Muscle of leg (tissue), 16 donors: ENCODE measurements at places on chromosomes 11 and 22. TPM values are rescaled to one million over a fixed set of nuclear protein-coding genes. Genes with fewer than 3 reads are reported as not detected.

DNA sequence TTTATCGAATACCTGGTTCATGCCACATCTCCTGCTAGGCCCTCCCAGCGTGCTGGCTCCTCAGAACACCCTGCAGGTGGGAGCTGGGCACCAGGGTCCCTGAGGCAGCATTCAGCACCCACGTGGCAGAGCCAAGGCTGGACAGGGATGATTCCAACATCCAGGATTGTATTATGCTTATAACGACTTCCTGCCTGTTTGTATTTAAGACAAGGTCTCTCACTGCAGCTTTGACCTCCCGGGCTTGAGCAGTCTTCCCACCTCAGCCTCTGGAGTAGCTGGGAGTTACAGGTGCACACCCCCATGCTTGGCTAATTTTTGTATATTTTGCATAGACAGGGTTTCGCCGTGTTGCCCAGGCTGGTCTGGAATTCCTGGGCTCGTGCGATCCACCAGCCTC lies 64.7 kb upstream of the WNT7B start:
- H3K4me3 ChIP-seq, result no peak overlapping the region
- H3K27me3 ChIP-seq, result no peaks in the 10 kb centered on the region
- no peak for DNase-seq

- peaks cover 54% of the 10 kb centered on the region for H3K27me3 ChIP-seq
- H3K4me3 ChIP-seq, result no peak overlapping the region
- no peaks in the 10 kb centered on the region for H3K36me3 ChIP-seq
- H3K27ac ChIP-seq, result no peak overlapping the region
- H3K4me1 ChIP-seq, result peaks cover 34% of the 10 kb centered on the region
- peak; percentile 54 for DNase-seq
These were observed 4.6 kb downstream of the ADM start for GRCh38 chr11:10309163-10310093.

DNA sequence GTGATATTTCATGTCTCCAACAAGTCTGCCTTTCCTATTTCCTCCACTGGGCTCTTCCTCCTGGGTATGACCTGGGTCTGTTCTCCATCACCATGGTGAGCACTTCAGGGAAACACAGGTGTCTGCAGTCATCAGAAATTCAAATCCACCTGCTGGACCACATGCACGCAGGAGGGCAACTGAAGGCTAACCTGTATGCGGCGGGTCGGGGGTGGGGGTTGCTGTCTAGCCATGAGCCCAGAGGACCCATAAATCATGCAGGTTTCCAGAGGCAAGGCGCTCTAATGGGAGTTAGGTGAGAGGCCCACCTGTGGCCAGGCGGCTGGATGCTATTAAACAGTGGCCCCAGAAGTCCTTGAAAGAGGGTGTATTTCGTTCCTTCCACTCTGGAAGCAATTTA lies 11.1 kb upstream of the PAMR1 start:
- H3K27ac ChIP-seq, result no peak overlapping the region
- H3K4me1 ChIP-seq, result peaks cover 5% of the 10 kb centered on the region
- no peak overlapping the region for H3K4me3 ChIP-seq
- DNase-seq, result no peak
- H3K27me3 ChIP-seq, result no peaks in the 10 kb centered on the region

GRCh38 chr11:72609476-72609875 lies 64.7 kb downstream of the PDE2A start:
- H3K27ac ChIP-seq, result no peak overlapping the region
- H3K36me3 ChIP-seq, result peaks cover 2% of the 10 kb centered on the region
- H3K4me1 ChIP-seq, result peaks cover 32% of the 10 kb centered on the region
- H3K4me3 ChIP-seq, result no peak overlapping the region
- H3K27me3 ChIP-seq, result peaks cover 15% of the 10 kb centered on the region
- no peak for DNase-seq

- H3K27ac ChIP-seq, result no peak overlapping the region
- DNase-seq, result peak; percentile 8
- H3K27me3 ChIP-seq, result no peaks in the 10 kb centered on the region
- H3K4me1 ChIP-seq, result peaks cover 28% of the 10 kb centered on the region
- peaks cover 35% of the 10 kb centered on the region for H3K36me3 ChIP-seq
These were observed 2.4 kb downstream of the GNB1L start for GRCh38 chr22:19852177-19852781.

DNA sequence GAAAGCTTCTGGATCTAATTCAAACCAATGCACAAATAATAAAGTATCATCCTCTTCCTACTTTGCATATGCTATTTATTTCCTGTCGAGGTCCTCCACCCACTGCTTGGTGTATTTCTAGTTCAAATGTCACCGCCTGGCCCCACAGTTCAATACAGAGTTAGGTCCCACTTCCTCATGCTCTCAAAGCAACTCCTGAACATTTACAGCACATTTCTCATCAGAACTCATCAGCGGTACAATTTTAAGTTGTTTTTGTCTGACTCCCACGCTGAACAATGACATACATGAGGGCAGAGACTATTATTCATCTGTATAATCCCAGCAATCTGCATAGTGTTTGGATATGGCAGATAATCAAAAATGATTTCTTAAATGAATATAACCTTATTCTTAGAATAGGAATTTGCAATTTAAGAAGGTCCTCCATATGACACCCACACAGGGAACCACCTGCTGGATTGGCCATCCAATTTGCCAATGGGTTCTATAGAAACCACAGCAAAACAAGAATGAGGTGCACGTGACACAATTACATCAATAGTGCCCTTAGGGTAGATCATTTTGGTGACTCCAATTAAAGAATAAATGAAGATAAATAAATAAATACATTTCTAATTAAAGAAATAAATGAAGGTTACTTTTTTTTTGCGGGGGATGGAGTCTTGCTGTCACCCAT lies 54.2 kb downstream of the SLC25A17 start:
- DNase-seq, result peak; percentile 4
- H3K4me1 ChIP-seq, result no peaks in the 10 kb centered on the region
- H3K27ac ChIP-seq, result no peak overlapping the region
- H3K4me3 ChIP-seq, result no peak overlapping the region

DNA sequence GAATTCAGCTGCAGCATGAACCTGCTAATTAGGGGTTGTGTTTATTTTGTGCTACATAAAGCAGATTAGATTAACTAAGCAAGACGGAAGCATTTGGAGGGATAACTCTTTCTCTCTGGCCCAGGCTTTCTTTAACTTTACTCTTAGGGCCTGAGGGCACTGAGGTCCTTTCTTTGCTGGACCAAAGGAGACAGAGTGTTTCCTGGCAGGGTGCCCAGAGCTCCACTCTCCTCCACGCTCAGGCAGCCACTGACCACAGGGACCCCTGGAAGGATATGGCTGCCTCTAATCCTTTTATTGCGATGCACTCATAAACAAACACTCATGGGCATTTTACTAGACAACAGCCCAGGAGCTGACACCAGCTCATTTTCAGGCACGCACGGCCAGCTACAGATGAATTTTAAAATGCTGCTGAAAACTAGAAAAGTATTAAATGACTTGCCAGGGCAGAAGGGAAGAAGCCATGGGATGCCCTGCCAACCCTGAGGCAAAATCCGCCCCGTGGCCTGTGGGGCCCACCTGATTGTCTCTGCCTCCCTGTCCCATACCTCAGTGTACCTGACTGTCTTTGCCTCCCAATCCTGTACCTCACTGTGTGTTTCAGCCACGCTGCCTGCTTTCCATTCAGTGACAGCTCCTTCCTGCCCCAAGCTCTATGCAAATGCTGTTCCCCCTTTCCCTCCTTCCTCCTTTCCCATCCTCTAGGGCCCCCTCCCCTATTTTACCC lies 192.6 kb upstream of the NAV2 start:
- H3K27ac ChIP-seq, result no peak overlapping the region
- H3K4me3 ChIP-seq, result no peak overlapping the region
- peaks cover 11% of the 10 kb centered on the region for H3K27me3 ChIP-seq
- H3K36me3 ChIP-seq, result no peaks in the 10 kb centered on the region

The CHEK1 gene
- total RNA-seq, result 9.4 TPM
